ENCODE measurements at places on chromosomes 5 and 9.
A peak's percentile ranks its signal among the peaks of the same experiment; 100 is the strongest.

GRCh38 chr9:78468974-78469576, 172.2 kb downstream of the PSAT1 start:
- no peak for DNase-seq

DNA sequence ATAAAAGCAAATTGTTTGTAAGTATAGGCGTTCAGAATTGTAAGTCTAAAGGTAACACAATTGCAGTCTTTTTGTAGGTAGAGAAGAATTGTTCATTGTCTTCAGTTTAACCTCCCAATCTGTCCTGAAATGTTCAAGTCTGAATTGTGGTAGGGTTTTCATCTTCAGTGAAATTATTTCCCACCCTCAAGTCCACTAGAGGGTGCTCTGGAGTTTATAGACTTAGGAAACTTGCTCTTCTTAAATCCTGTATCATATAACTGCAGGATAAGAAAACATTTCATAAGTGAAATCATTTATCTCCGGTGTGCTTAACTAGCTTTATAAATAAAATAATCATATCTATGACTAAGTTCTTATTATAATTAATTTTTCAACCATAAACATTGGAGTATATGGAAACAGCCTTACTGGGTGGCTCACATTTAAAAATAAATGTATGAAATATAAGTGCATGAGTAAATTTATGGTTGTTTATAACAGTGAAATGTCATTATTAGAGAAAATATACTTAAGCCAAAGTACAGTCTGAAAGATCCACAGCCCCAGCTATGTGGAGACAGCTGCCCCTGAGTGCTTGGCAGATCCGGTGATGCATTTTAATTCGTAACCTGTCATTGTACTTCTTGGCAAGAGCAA, 182.4 kb upstream of the OTULINL start:
- DNase-seq = peak; percentile 81

- no peak for DNase-seq
Observed at GRCh38 chr9:92058723-92059444, 56.3 kb downstream of the SPTLC1 start.

DNA sequence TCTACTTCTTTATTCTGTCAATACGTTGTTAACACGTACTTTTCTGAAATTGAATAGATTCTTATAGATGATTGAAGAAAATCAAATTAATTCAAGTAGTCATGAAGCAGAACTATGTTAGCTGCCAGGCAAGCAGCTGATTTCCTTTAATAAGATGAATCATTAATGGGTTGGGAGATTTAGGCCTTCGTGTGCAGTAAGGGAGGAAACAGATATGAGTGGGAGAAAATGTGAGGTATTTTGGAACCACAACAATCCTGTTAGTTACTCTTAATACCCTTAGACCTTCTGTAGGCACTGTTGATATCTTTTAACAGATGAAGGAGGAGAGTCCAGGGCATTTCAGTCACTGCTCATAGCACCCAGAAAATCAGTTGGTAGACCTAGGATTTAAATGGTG, 121.0 kb downstream of the AOPEP start:
- peak; percentile 59 for DNase-seq

DNA sequence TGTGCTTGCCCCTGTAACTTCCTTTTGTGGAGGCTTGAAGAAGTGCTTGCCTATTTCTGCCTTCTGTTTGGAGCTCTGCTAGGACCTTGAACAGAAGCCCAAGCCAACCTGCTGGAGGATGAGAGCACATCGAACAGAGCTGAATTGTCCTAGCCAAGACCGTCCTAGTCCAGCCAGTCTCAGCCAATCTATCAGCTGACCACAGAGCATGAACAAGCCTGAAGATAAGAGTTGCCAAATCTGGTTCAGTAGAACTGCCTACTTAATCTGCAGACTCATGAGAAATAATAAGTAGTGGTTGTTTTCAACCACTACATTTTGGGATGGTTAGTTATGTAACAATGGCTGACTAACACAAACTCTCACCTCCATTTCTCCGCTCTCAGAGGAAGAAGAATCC, 4.4 kb upstream of the SNX2 start:
- no peak for DNase-seq

GRCh38 chr9:5832538-5833529, at the start of gene ERMP1:
TSS of gene ERMP1 (minus strand) at chr9:5833117. CDS start at chr9:5833027, 90 bp downstream.
- peak; percentile 96 for DNase-seq

GRCh38 chr5:98085593-98085992, 687.9 kb upstream of the RGMB start:
- no peak for DNase-seq

GRCh38 chr9:132200706-132201105, 38.8 kb downstream of the NTNG2 start:
- no peak for DNase-seq

DNA sequence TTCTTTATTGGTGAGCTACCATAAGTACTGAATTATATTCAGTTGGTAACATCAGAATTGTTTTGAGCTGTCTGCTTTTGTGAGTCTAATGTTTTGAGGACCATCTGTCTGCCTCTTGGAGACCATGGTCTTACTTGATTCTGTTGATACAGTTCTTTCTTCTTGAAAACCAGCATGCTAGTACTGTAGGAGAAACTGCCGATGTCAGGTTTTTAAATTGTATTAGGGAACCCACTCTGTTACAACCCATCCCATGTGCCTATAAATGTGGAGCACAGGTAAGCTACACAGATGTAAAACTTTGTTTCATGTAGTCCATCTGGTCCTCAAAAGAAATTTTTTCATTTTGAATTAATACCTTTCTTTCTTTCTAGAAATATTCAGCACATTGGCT, 103.4 kb upstream of the DMRTA1 start:
- no peak for DNase-seq
